ENCODE measurements at places on chromosomes 2 and 18.
A peak's percentile ranks its signal among the peaks of the same experiment; 100 is the strongest.

DNA sequence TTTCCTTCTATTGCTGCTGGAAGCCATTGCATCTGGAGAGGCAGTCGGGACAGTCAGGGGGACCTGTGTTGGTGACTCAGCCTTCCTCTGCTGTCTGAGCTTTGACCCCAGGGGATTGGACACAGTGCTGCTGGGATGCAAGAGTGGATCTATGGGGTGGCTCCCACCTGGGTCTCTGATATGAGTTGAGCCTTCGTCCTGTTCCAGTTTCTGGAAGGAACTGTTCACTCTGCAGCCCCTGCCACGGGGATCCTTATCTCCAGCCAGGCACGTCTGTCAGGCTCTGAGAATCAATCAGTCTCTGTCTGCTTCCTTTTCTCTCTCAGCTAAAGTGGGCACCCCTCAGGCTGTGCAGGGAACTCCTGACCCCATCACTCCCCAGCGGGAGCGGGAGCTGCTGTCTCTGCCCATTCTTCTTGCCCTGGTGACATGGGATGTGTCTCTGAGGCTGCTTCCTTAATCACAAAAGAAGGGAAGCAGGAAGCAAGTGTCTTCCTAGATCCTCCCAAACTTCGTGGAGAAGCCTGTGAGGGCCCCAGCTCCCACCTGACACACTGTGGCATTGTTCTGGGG is 51.7 kb downstream of the ARHGAP28 start:
- no peak for DNase-seq

DNA sequence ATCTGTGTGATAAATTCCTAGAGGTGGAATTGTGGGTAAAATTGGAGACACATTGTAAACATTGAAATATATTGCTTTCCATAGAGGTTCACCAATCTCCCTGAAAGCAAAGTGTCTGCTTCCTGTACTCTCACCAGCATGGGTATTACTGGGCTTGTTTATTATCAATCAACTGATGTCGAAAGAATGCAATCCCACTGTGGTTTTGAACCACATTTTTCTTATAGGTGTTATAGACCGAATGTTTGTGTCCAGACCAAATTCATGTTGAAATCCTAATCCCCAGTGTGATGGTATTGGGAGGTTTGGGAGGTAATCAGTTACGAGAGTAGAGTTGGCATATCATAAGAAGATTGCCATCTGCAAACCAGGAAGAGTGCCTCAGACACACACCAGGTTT is 1212.4 kb downstream of the LRP1B start:
- DNase-seq: no peak

GRCh38 chr2:47334356-47335136 is 68.4 kb upstream of the MSH2 start:
- DNase-seq: no peak

GRCh38 chr2:39730276-39730675 is 48.8 kb downstream of the THUMPD2 start:
- no peak for DNase-seq

GRCh38 chr2:69628325-69629021 is 15.1 kb downstream of the AAK1 start:
- DNase-seq: peak; percentile 44

- DNase-seq: no peak
These were observed 34.0 kb downstream of the KANSL3 start for GRCh38 chr2:96604104-96604503.

- no peak for DNase-seq
These were observed 1334.8 kb upstream of the CELF4 start for GRCh38 chr18:38900445-38900844.

DNA sequence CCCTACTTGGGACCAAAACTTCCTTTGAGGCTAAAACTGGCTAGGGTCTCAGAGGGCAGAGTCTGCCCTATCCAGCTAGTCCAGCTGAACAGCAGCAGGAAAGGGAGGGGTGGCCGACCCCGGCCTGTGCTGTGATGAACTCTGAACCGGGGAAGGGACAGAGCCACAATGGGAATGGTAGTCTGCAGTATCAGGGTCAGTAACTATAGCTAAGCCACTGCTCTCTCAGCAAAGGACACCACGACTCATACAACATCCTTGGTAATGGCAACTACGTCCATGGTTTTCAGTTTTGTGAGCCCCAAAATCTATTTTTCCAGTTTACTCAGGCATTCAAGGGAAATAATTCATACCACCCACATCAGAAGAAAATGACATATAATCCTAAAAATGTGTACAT is 75.2 kb downstream of the NBAS start:
- DNase-seq: no peak

- no peak for DNase-seq
These were observed 49.9 kb downstream of the MYO7B start for GRCh38 chr2:127585270-127585807.

DNA sequence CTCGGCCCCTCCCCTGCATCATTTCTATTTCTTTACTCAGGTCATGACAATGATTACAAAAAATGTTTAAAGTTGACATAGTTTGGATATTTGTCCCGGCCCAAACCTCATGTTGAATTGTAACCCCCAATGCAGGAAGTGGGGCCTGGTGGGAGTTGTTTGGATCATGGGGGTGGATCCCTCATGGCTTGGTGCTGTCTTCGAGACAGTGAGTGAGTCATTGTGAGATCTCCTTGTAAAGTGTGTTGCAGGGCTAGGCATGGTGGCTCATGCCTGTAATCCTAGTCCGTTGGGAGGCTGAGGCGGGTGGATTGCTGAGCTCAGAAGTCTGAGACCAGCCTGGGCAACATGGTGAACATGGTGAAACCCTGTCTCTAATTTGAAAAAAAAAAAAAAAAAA is 9.2 kb upstream of the MAP4K4 start:
- no peak for DNase-seq

- DNase-seq: no peak
These were observed 21.0 kb downstream of the MYO1B start for GRCh38 chr2:191266201-191266600.

DNA sequence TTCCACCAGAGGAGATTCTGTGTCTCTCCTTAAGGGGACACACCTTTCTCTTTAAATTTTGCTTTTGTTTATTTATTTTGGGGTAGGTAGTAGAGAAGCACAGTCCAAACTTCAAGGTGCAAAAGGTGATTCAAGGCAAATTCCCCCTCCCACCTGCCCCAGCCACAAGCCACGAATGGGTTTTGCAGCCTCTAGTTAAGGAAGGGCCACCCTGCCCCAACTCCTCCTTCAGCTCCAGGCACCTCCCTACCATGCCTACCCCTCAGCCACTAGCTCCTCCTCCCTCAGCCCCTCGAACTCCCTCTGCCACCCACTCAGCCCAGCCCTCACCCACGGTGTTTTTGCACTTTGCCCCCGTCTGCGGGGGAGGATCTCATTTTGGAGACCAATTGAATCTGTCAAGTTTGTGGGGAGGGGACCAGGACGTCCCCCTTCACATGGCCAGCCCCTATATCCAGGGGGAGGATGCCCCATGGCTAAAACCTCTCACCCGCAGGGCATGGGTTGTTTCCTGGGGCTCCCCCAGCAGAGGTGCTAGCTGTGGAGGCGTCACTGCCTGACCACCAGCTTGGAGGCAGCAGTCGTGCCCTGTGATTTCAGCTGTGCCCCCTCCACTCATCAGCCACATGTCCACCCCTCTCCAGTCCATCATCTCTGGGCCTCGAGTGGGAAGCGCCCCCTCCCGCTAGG is 4.5 kb downstream of the HAAO start:
- DNase-seq: no peak

DNA sequence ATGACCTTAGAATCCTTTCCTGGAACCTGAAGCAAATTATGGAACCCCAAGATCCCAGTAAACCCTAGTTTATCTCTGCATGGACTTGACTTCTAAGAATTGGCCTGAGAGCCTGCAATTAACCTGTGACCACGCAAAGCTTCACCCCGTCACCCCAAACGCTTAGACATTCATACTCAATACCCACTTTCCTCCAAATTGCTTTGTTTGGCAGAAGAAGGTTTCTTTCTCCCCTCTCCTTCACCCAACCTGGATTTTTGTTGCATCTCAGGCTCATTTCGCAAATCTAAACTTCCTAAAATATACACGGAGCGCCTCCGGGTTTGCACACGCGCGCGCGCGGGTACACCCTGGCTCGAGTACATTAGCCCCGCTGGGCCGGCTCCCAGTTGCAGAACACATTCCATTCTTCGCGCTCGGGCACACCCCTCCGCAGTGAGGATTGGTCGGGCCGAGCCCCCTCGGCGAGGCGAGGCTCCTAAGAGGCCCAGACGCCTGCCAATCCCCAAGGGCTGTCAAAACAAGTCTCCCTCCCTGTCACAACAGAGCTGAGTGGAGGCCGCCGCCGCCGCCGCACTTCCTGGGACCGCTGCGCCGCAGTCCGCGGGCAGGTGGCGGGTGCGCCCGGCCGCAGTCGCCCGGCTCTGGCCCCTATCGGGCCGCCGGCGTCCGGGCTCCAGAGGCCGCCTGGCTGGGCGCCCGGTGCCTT is at the start of gene PLCL1:
Gene PLCL1 (plus strand): TSS at position 545 of the 709 bp plus-strand sequence.
- DNase-seq: peak; percentile 93

GRCh38 chr18:3983351-3983969 is 471.6 kb downstream of the DLGAP1 start:
- DNase-seq: no peak

DNA sequence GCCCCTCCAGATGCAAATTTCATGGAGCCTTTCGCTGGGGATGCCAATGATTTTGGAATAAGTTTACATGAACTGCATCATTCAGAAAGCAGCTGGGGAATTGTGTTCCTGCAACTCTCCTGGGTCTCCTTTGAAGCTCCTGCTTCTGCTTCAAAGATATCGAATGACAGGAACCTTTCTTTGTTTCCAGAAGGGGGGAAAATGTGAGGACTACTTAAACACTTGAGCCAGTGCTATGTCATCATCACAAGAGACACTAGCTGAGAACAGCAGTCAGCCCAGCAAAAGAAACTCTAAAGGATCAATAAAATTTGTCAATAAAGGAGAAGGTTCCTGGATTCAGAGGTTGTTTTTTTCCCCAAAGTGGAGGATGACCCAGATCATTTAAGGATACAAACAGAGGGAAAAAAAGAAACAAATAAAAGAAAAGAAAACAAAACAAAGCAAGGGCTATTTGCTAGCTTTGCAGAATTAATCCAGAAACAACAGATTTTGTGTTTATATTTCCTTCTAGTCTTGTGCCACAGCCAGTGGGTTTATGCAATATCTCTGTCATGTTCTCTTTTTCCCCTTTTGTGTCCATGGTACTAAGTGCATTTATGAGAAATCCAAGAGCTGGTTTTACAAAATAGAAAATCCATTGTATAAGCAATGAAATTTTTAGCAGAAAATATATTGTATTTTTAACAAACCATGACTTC is 463.7 kb downstream of the CDH2 start:
- DNase-seq: no peak

- no peak for DNase-seq
These were observed 41.5 kb upstream of the TMEM131 start for GRCh38 chr2:98037206-98037605.

DNA sequence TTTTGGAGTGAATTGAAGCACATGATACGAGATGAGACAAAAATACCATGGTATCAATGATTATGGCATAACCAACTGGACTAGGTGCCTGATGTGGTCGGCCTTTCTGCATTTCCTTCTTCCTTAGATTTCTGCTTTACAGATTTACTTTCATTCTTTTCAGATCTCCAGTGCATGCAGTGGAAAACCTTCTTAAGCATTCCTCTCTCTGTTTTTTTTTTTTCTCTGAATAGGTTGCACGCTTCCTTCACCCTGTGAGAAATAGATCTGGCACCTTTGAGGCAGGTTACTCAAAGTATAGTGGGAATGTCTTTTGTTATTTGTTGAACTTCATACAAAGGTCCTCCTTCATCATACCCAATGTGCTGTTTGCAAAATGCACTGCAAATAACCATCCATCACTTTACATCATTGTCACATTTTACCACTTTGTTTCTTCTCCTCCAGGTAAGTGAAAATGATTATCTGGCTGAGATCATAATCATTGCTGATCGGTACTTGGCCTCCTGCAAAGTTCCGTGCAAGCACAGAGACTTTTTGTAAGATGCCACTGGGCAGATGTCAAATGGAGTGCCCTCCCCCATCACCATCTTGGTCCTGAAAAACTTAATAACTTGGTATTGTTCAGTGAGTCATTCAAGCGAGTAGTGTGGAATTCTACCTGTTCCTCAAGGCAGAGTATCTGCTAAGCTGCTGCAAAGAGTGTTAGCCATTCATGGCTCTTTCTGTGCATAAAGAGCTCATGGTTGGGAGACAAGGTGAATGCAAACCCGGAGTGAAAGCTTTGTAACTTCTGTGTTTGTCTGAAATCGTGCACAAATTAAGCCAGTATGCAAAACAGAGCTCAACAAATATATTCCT is 30.0 kb upstream of the KLHL14 start:
- DNase-seq: no peak

DNA sequence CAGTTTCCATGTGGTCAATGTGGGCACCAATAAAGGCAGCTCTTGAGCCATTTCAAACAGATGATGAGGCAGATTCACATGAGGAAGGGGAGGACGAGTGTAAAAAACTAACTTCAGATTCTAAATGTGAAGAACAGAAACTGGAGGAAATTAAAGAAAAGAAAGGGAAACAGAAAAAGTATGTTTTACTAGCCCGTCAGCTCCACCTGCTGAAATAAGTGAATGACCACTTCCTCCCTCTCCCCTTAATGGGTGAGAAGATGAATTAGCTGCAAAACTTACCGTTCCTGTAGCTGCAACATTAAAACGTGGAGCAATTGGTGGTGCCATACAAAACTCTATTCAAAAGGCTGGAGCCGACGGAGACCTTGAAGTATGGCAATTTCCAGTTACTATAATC is 203.5 kb downstream of the UXS1 start:
- no peak for DNase-seq

DNA sequence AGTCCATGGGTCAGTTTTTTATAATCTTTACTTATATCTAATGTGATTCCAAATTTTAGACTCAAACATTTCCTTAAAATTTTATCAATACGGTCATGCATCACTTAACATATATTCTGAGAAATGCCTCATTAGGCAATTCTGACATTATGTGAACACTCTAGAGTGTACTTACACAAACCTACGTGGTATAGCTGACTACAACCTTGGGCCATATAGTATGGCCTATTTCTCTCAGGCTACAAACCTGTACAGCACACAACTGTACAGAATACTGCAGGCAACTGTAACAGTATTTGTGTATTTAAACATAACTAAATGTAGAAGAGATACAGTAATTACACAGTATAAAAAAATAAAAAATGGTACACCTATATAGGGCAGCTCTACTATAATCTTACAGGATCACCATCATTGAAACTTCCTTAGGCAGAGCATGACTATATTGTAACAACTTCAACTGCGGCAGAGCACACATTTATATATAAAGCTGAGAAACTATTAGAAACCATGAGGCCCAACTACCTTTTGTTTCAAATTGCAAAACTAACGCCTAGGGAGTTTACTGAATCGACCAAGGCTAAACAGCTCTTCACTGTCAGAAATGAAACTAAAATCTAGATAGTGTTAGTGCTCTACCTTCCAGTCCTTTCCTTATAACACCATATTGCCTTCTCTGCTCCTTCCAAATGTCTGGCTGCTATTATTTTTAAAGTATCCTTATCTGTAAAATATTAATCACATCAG is 6.9 kb downstream of the YES1 start:
- no peak for DNase-seq

GRCh38 chr2:240601831-240602160 is 15.3 kb downstream of the CAPN10 start:
- no peak for DNase-seq

GRCh38 chr2:238158509-238159070 is at the start of gene ERFE:
Gene ERFE, plus strand, starts transcription at chr2:238158970. Its CDS starts 38 bp downstream, at chr2:238159008.
- DNase-seq: peak; percentile 55

- DNase-seq: no peak
These were observed 194.1 kb upstream of the DSEL start for GRCh38 chr18:67710639-67711038.
